ENCODE measurements at places on chromosomes 5 and 9. TPM values are rescaled to one million over a fixed set of nuclear protein-coding genes. Genes with fewer than 3 reads are reported as not detected.

CARD9 gene
- 0.90 TPM for polyA plus RNA-seq

CCDC152 gene
- 28.4 TPM for polyA plus RNA-seq

SPATA31C1 gene
- not detected for polyA plus RNA-seq

QRFP gene
- 0.38 TPM for polyA plus RNA-seq

F2RL1 gene
- 8.8 TPM for polyA plus RNA-seq

CDC20B gene
- 6.4 TPM for polyA plus RNA-seq

IFNA2 gene
- polyA plus RNA-seq: not detected

ASB6 gene
- 13.8 TPM for polyA plus RNA-seq

HAPLN1 gene
- 2.7 TPM for polyA plus RNA-seq

CYLC2 gene
- polyA plus RNA-seq: not detected

FBN2 gene
- polyA plus RNA-seq: 57.0 TPM

SPATA31D4 gene
- not detected for polyA plus RNA-seq

SRP19 gene
- polyA plus RNA-seq: 71.3 TPM

LCNL1 gene
- 0.59 TPM for polyA plus RNA-seq

LECT2 gene
- 1.7 TPM for polyA plus RNA-seq

BTNL8 gene
- polyA plus RNA-seq: 1.1 TPM

PITX1 gene
- polyA plus RNA-seq: 0.42 TPM

GRM6 gene
- polyA plus RNA-seq: 1.8 TPM

PTBP3 gene
- polyA plus RNA-seq: 48.0 TPM

SH3RF2 gene
- polyA plus RNA-seq: 0.58 TPM

SPATA31E1 gene
- not detected for polyA plus RNA-seq

NLN gene
- 20.2 TPM for polyA plus RNA-seq

PCDHGA5 gene
- 3.8 TPM for polyA plus RNA-seq

MARVELD2 gene
- polyA plus RNA-seq: 24.2 TPM

PRDM9 gene
- not detected for polyA plus RNA-seq

PCDHA13 gene
- polyA plus RNA-seq: 0.10 TPM

SPINK6 gene
- polyA plus RNA-seq: not detected

ELOVL7 gene
- polyA plus RNA-seq: 2.9 TPM

VCAN gene
- 371 TPM for polyA plus RNA-seq

AUH gene
- 34.2 TPM for polyA plus RNA-seq

TMEM174 gene
- not detected for polyA plus RNA-seq

PTGS1 gene
- 5.6 TPM for polyA plus RNA-seq

NDOR1 gene
- 9.8 TPM for polyA plus RNA-seq

RARS1 gene
- polyA plus RNA-seq: 72.2 TPM

GPRIN1 gene
- 1.0 TPM for polyA plus RNA-seq

SLC34A1 gene
- polyA plus RNA-seq: 0.51 TPM

COQ4 gene
- polyA plus RNA-seq: 55.7 TPM

PCDHA1 gene
- polyA plus RNA-seq: 0.07 TPM

ASPN gene
- polyA plus RNA-seq: 5.8 TPM

CCDC192 gene
- 1.3 TPM for polyA plus RNA-seq

ANXA2R gene
- 2.2 TPM for polyA plus RNA-seq

CDKN2A gene
- polyA plus RNA-seq: 0.23 TPM

ZFP2 gene
- 6.6 TPM for polyA plus RNA-seq

NTRK2 gene
- polyA plus RNA-seq: 0.81 TPM

PPP1R26 gene
- polyA plus RNA-seq: 31.0 TPM

CDX1 gene
- 0.25 TPM for polyA plus RNA-seq

AGPAT2 gene
- 55.6 TPM for polyA plus RNA-seq

GNA14 gene
- 10.8 TPM for polyA plus RNA-seq

GNPDA1 gene
- polyA plus RNA-seq: 40.0 TPM

NRG2 gene
- 6.1 TPM for polyA plus RNA-seq

CATSPER3 gene
- polyA plus RNA-seq: 0.74 TPM

DBH gene
- polyA plus RNA-seq: 1.1 TPM
